ENCODE measurements at places on chromosomes 2 and 18.

- peak; percentile 39 for DNase-seq
These were observed 533 bp downstream of the HPCAL1 start for GRCh38 chr2:10303181-10303693.

GRCh38 chr2:166494140-166494624 lies at the start of gene SCN7A:
SCN7A (minus strand) TSS chr2:166494249; CDS start chr2:166477696, 16,553 bp downstream.
- no peak for DNase-seq

DNA sequence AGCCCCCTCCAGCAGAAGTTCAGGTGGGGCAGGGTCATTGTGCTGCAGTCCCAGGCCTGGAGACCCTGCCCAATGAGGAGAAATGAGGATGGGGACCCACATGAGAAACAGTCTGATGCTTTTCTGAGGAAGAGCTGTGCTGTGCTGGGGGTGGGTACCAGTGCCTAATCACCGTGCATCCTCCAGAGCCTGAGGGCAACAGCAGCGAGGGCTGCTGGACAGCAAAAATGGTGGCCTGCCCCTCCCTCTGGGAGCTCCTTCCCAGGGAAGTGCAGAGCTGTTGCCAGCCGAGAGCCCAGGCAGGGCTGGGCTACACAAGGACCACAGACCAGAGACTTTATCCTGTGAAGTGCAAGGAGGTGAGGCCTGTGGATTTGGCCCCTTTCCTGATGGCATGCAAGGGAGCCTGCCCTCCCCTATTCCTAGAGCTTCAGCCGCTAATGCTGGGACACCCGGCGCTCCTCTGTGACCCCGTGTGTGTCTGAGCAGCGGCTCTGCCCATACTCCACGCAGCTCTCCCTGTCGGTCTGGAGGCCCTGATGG lies 134.8 kb downstream of the DSEL start:
- no peak for DNase-seq

DNA sequence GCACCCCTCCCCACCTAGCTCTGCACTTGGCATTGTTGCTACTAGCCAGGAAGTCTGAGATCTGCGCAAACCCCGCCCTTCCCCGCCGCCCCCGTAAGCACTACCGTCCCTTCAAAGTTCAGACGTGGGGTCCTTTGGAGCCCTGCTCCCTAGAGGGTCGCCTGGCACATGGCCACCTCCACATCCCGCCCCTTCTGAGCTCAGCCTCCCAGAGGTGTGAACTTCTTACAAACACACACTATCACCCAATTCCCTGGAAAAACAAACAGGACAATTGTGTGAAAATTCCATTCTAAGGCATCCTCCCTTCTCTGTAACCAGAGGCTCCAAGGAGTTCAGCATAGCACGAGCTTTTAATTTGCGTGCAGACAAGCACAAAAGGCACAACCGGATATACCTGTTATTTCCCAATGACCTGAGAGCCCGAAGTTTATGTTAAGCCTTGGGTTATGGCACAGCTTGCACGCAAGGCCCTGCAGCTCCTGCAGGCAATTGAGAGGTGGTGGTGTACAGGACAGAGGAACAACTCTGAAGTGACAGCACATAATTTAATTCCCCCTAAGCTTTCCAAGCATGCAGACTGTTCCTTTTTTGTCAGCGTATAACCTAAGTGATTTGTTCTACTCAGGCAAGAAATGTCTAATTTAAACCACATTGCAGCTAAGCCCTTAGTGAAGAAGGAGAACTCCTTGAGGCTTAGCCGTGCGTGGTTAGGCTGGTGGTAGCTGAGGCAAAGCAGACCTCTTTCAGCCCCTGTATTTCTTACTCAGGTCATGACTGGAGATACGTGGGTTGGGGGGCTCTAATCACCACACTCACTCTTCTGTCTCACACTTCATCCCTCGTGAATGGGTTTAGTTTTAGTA lies 20.3 kb upstream of the CYP1B1 start:
- DNase-seq = no peak

DNA sequence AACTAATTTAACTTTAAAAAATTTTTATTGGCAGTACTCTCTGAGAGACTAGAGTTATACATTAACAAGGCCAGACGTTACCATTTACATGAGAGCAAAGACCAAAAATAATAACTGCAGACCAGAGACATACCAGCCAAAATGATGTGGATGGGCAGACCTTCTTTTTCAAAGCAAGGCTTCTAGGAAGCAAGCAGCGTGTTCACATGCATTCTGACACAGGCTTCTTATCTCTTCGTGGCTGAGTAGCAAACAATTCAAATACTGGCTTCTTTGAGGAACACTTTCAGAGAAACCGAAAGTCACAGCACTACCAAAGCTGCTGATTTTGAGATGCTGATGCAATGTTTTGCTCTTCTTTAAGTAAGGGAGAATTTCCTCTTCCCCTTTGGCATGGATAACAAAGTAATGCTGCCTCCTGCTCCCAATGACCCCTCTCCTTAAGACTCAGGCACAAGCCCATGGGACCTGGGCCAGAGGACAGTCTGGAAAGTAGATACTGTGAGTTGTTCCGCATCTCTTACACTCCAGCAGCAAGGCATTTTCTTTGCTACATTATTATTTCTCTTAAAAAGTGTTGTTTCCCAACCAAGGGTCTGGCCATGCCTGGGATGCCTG lies 181.9 kb downstream of the MREG start:
- peak; percentile 15 for DNase-seq

DNA sequence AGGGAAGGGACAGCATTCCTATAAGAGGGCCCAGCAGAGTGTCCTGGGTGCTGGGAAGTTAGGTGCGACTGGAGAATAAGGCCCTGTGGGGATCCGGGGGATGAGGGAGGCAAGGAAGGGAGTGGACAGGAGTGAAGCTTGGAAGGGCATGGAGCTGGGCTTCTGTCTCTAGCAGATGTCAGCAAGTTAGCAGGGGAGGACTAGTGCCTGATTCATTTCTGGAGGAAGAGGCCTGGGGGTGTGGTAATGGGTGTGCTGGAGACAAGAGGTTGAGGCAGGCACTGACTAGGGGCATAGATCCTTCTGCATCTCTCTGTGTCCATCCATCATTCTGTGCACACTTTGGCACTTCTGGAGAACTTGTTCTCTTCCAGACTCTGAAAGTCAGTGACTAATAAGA lies 134.7 kb downstream of the ACOXL start:
- DNase-seq = no peak

GRCh38 chr18:73947180-73947921 lies 200.3 kb downstream of the FBXO15 start:
- DNase-seq = no peak

DNA sequence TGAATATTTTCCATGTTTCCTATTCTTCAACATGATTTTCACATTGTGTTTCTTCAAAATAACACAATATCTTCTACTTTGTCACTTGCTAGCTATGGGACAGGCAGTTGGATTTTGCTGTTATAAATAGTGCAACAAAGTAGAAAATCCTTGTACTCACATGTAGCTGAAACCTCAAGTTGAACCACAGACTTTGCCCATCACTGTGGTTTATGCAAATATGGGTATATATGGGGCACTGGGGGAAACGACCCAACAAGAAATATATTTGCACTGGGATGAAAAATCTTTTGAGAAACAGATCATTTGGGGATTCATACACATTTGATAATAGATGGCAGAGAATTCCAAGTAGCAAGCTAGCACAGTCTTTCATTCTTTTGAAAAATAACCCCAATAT lies 486.3 kb upstream of the MAP2 start:
- DNase-seq = no peak

- DNase-seq = no peak
These were observed 70.9 kb downstream of the ZNF385B start for GRCh38 chr2:179790235-179791217.

DNA sequence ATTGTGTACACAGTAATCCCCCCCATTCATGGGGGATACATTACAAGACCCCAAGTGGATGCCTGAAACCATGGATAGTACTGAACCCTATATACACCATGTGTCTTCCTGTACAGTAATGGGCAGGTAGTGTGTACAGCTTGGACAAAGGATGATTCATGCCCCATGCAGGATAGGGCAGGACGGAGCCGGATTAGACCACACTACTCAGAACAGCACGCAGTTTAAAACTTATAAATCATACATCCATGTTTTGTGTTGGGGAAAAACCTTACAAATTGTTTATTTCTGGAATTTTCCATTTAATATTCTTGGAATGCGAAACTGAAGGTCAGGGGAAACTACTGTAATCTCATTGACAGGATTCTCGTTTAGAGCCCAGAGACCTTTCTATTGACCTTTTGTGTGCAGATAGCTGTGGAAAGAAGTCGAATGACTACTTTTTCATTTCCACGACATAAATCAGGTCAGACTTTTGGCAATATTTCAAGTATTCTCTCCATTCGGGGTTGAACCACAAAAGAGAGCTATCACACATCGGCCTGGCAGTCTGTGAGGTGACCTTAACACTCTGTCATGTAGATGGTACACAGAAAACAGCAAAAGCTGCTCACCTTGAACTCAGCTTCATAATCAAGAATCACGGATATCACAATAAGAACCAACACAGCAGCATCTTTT lies 9.9 kb upstream of the YPEL5 start:
- no peak for DNase-seq

- DNase-seq = no peak
These were observed 103.3 kb downstream of the COL6A3 start for GRCh38 chr2:237310515-237311114.

- DNase-seq = no peak
These were observed 434.1 kb upstream of the HS6ST1 start for GRCh38 chr2:128752691-128753263.

- peak; percentile 58 for DNase-seq
These were observed 133.7 kb downstream of the COMMD1 start for GRCh38 chr2:62038975-62039771.

- DNase-seq = peak; percentile 1
These were observed at the start of gene ESPNL for GRCh38 chr2:238100049-238100820. ESPNL (plus strand) TSS chr2:238100340; CDS start chr2:238100420, 80 bp downstream.

DNA sequence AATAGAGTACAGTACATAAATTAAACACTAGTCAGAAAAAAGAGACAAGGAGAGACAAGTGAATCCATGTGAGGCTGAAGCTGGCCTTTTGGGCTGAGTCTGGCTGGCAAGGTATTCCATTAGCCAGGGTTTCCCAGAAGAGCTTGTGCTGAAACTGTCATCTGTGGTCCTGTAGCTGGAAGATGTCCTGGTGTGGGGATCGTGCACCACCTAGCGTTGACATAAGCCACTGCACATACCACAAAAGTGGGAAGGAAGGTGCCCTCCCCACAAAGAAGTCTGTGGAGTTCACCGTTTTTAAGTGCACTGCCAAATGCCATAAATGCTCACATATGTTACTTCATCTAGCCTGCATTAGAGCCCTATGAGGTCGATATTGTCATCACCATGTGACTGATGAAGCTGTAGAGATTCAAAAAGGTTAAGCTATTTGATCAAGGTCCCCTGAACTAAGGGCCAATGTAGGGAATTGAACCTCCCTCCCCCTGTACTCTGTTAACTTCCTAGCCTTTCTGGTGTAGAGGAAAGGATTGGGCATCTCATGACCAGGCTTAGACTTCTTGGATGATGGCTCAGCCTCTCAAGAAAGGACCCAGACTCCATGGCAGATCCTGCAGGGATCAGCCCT lies 31.9 kb upstream of the GALNT14 start:
- DNase-seq = peak; percentile 68

- DNase-seq = peak; percentile 77
These were observed 101.0 kb upstream of the ZNF236 start for GRCh38 chr18:76721207-76721996.
